Activated naive CD4-positive, alpha-beta T cell treated with anti-CD3 and anti-CD28 coated beads, Interleukin-2, amount 50 U/mL, for 72 hours (primary cell): ENCODE measurements at places on chromosomes 5 and 9. TPM values are rescaled to one million over a fixed set of nuclear protein-coding genes. Genes with fewer than 3 reads are reported as not detected.

- no peak for DNase-seq
Measured at GRCh38 chr9:89026876-89027275, 35.6 kb downstream of the S1PR3 start.

- DNase-seq, result no peak
Measured at GRCh38 chr5:77590347-77590746, 48.2 kb downstream of the OTP start.

The SPINK7 gene
- not detected for total RNA-seq

- DNase-seq, result no peak
Measured at GRCh38 chr9:103999375-104000062, 94.6 kb upstream of the SMC2 start.

The PCDHB7 gene
- total RNA-seq, result not detected

- no peak for DNase-seq
Measured at GRCh38 chr5:160523502-160524163, 102.0 kb downstream of the PTTG1 start.

GRCh38 chr5:177450667-177451424 lies 4.2 kb downstream of the PRR7 start:
- DNase-seq, result no peak

DNA sequence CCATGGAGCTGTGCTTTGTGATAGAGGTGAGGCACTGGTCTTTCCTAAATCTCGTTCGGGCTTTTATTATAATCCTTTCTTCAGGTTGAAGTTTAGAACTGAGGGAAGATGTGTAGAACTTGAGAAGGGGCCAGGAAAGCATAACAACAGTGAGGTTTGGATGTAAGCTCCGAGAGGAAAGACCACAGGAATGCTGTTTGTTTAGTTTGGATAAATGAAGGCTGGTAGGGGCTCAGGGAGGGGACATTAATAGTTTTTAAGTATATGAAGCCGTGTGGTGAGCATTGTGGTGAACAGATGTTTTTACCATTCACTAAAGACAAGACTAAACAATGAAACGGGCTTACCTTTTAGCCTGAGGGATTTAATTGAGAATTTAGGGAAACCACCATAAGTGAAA lies 130.8 kb downstream of the ARHGAP26 start:
- no peak for DNase-seq

DNA sequence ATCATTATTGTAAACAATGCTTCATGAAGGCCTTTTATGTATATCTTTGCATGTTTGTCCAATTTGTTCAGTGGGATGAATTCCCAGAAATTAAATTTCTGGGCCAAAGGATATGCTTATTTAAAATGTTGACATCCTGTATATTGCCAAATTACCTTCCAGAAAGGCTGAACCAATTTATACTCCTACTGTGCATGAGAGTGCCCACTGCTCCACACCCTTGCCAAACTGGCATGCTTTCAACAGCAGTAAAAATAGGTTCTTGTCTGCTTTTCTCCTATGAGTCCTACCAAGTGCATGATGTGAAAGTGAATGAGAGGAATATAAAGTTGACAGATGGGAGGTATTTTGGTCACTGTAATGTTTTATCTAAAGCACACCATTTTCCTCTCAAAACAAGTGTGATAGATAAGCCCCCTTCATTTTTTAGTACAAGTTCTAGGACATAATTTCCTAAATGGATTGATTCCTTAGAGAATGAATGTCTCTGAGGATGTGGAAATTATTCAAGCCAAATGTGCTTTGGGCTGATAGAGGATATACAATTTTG lies 70.5 kb upstream of the ERBIN start:
- DNase-seq, result no peak
